ENCODE measurements at places on chromosomes 12 and 14. TPM values are rescaled to one million over a fixed set of nuclear protein-coding genes. Genes with fewer than 3 reads are reported as not detected.

GRCh38 chr12:46602474-46602873 is 223.3 kb downstream of the SLC38A4 start:
- no peak for DNase-seq

EML5 gene
- total RNA-seq, result 5.4 TPM

MGST1 gene
- total RNA-seq, result not detected

FAM222A gene
- 0.80 TPM for total RNA-seq

DNA sequence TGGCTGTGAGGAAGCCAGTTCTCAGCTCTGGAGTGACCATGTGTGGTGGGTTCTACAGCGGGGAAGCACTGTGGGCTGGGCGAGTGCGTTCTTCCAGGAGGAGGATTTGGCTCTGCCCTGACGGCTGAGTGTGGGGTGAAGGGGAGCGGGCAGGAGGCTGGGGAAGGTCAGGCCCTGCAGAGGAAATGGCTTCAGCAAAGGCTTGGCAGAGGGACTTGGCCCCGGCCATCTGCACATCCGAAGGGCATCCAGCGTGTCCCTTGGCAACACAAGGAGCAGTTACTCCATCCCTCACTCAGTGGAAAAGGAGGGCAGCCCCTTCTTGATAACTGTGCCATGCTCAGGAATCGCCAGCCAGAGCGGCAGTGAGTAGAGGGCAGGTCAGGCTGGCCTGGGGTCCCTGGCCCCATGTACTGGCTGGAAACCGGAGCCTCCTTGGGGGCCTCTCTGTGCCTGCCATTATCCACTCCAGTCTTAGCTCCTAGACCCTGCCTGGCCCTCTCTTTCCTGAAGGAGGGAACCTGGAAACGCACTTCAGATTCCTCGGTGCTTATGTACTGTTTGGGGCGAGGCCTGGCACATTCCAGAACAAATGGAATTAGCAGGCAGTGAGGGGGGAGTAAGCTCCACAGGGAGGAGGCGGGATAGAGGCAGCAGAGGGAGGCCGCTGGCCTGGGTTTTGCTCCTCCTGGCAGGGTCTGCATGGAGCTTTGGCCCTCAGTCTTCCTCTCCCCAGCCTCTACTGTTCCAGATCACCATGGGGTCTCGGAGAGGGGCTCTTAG is 133.6 kb upstream of the NCOR2 start:
- DNase-seq, result no peak

- no peak for DNase-seq
Measured at GRCh38 chr12:71124835-71125460, 32.9 kb downstream of the TSPAN8 start.

DNA sequence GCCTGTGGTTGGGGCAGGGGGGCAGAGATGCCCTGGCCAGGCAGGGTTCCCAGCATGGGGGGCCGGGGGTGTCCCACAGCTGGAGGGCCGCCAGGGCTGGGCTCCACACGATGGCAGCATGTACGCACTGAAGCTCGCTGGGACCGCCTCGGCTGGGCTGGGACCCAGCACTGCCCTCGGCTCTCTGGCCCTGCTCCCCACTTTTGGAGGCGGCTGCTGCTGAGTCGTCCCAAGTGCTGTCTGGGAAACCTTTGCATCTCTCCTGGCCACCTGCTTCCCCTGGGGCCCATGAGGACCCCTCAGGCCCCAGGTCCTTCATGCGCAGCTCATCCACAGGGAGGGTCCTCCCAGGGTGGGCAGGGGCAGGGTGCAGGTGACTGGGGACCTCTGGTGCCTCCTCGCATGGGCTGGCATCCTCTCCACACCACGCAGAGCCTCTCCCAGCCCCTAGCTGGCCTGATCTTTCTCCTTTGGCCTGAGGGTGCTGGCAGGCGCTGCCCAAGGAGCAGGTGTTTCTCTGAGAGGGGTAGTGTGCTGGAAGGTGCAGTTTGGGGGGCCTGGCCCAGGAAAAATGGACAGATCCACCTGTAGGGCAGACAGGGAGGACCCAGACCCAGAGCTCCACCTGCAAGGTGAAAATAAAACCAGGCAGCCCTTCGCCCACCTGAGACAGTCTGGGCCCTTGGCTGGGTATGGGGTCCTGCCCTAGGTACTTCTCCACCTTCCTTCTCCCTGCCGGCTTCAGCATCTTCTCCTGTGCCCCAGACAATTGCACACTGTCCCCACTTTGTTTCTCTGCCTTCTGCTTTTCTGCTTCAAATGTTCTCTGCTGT is 46.9 kb downstream of the DLK1 start:
- DNase-seq, result no peak

- DNase-seq, result peak; percentile 83
Measured at GRCh38 chr12:57754411-57755193, at the start of gene MARCHF9. Gene MARCHF9, plus strand, starts transcription at chr12:57755103. Its CDS starts 426 bp downstream, at chr12:57755529.

DNA sequence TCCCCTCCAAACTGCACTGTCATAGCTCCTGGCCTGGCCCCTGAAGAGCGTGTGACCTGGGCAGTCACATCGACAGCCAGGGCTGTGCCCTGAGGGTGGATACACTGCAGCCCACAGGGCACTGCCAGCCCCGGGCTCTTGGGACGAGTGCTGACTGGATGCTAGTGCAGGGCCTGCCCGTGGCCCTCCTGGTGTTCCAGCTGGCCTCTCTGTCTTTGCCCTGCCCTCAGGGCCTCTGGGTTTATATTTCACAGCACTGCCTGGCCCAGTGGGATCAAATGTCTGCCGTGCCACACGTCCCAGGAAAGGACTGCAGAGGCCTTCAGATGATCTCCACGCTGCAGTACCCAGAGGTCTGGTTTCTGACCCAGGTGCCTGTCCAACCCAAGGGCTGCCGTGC is 10.1 kb upstream of the CCDC197 start:
- DNase-seq, result no peak

FKBP3 gene
- 40.4 TPM for total RNA-seq

DNA sequence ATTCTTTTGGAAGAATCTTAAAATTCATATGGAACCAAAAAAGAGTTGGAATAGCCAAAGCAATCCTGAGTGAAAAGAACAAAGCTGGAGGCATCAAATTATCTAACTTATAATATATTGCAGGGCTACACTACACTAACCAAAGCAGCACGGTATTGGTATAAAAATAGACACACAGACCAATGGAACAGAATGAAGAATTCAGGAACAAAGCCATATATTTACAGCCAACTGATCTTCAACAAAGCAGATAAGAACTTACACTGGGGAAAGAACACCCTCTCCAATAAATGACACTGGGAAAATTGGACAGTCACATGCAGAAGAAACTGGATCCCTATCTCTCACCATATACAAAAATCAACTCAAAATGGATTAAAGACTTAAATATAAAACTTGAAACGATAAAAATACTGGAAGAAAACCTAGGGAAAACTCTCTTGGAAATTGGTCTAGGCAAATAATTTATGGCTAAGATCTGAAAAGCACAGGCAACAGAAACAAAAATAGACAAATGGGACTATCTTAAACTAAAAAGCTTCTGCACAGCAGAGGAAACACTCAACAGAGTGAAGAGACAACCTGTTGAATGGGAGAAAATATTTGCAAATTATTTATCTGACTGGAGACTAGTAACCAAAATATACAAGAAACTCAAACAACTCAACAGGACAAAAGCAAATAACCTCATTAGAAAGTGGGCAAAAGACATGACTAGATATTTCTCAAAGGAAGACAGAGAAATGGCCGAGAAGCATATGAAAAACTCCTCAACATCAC is 286.3 kb downstream of the ITPR2 start:
- no peak for DNase-seq

- DNase-seq, result no peak
Measured at GRCh38 chr14:73242357-73242901, 5.1 kb downstream of the PAPLN start.

GRCh38 chr14:33532553-33532952 is 418.3 kb downstream of the EGLN3 start:
- no peak for DNase-seq

DNA sequence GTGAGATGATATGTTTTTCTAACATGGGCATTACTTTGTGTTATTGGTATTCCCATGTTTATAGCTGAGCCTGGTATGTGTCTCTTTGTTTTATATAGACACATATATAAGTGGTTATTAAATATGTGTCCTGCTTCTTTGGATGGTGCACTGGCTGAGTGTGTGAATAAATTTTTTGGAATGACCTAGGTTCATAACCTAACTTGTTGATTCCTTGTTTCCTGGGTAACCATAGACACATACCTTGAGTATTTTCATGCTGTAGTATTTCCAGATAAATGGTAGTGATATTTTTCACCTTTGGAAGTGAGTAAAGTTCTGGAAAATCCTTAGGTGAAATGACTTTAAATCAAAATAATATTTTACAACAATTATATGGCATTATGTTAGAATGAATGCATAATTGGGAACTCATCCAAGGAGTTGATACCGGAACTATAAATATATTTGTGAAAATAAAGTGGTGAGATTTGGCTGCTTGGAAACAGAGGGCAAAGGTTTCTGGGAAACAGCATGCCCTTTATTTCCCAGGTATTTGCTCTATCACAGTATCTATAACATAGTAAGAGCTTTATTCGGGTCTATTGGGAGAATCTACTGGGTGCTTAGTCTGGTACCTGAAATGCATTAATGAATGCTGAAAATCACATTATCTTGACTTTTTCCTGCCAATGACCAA is 64.3 kb upstream of the REP15 start:
- DNase-seq, result no peak

MYL6 gene
- 467 TPM for total RNA-seq
